Aorta (tissue), 5 donors: ENCODE measurements at places on chromosomes 4 and X. TPM values are rescaled to one million over a fixed set of nuclear protein-coding genes. Genes with fewer than 3 reads are reported as not detected.
A peak's percentile ranks its signal among the peaks of the same experiment; 100 is the strongest.

GRCh38 chrX:109840585-109840984 lies 107.5 kb upstream of the ACSL4 start:
- H3K4me1 ChIP-seq: peaks cover 3% of the 10 kb centered on the region
- no peaks in the 10 kb centered on the region for H3K27me3 ChIP-seq
- no peaks in the 10 kb centered on the region for H3K36me3 ChIP-seq
- no peak overlapping the region for H3K27ac ChIP-seq

DNA sequence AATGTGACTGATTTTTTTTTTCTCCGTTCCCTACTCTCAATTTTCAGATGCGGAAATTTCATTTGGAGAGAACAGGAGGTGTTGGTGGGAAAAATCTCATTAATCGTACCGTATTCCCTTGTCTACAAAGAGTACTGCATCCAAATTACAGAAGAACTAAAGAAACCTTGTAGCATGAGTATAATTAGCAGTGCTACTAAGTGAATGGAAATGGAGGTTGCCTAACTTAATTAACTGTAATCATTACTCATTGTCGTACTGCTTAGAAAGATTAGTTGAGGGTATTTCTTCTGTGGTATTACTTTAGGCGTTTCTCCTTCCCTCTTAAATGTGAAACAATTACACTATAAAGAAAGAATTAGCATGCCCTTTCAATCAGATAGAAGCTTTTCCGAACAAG lies 81.7 kb downstream of the DMD start:
- H3K27me3 ChIP-seq: no peaks in the 10 kb centered on the region
- DNase-seq: no peak
- no peaks in the 10 kb centered on the region for H3K36me3 ChIP-seq
- H3K4me1 ChIP-seq: peaks cover 2% of the 10 kb centered on the region
- no peak overlapping the region for H3K4me3 ChIP-seq

GRCh38 chrX:85499400-85499799 lies 119.9 kb upstream of the POF1B start:
- H3K4me1 ChIP-seq: no peaks in the 10 kb centered on the region
- no peaks in the 10 kb centered on the region for H3K36me3 ChIP-seq
- no peaks in the 10 kb centered on the region for H3K27me3 ChIP-seq
- H3K27ac ChIP-seq: no peak overlapping the region
- H3K4me3 ChIP-seq: no peak overlapping the region

DNA sequence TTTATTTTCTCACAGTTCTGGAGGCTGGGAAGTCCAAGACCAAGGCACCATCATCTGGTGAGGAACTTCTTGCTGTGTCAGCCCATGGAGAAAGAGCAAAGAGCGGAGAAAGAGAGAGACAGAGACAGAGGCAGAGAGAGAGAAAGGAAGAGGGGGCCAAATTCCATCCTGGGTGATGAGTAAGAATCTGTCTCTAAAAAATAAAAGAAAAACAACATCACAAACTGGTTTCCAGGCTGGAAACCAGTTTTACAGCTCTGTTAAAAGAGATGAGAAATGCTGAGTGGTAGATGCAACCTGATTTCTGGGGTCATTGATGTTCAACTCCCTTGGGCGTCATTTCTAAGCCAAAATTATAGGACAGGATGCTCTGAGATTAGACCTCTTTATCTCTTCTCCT lies 72.9 kb downstream of the SHOX start:
- H3K27ac ChIP-seq: no peak overlapping the region
- H3K4me3 ChIP-seq: no peak overlapping the region
- no peaks in the 10 kb centered on the region for H3K36me3 ChIP-seq

GRCh38 chr4:128854433-128854832 lies 44.9 kb downstream of the JADE1 start:
- H3K4me3 ChIP-seq: no peak overlapping the region
- H3K27me3 ChIP-seq: no peaks in the 10 kb centered on the region
- no peak overlapping the region for H3K27ac ChIP-seq
- no peaks in the 10 kb centered on the region for H3K4me1 ChIP-seq
- H3K36me3 ChIP-seq: peaks cover 1% of the 10 kb centered on the region
- no peak for DNase-seq

DNA sequence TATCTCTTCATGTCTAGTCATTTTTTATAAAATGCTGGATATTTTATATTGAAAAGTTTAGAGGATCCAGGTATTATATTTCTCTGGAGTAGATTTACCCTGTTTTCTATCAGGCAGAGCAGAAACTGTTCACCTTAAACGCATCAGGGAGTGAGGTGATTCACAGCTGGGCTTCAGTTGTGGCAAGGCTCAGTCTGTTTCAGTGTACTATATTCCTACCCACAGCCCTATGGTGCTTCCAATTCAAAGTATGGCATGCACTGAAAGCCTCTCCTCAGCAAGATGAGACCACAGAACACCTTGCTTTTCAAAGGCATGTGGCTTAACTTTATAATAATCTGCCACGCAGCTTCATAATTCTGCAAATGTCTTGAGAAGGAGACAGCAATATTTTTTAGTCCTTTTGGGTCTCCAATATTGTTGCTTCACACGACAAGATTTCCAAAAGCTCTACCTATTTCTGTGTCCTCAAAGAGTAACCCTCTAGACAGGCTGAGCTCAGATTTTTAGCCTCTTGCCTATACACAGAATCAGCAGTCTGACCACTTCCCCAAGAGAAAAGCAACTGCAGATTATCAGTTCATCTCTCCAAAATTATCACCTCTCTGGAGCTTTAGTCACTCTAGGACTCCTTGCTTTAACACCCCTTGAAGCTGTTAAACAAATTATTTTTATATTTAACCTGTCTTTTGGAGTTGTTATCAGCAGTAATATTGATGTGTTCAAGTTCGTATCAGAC lies 24.4 kb downstream of the PRDM5 start:
- H3K4me3 ChIP-seq: no peak overlapping the region
- no peak for DNase-seq
- H3K4me1 ChIP-seq: no peaks in the 10 kb centered on the region
- H3K27ac ChIP-seq: no peak overlapping the region
- no peaks in the 10 kb centered on the region for H3K27me3 ChIP-seq

Gene TCEAL2
- total RNA-seq: 21.4 TPM

GRCh38 chr4:83629945-83630721 lies 94.2 kb downstream of the GPAT3 start:
- no peaks in the 10 kb centered on the region for H3K4me1 ChIP-seq
- H3K27ac ChIP-seq: no peak overlapping the region
- H3K36me3 ChIP-seq: no peaks in the 10 kb centered on the region

Gene SEPSECS
- total RNA-seq: 5.6 TPM

GRCh38 chr4:82437285-82438005 lies 7.1 kb downstream of the ENOPH1 start:
- H3K27me3 ChIP-seq: no peaks in the 10 kb centered on the region
- no peaks in the 10 kb centered on the region for H3K36me3 ChIP-seq
- H3K4me1 ChIP-seq: no peaks in the 10 kb centered on the region
- no peak overlapping the region for H3K4me3 ChIP-seq

DNA sequence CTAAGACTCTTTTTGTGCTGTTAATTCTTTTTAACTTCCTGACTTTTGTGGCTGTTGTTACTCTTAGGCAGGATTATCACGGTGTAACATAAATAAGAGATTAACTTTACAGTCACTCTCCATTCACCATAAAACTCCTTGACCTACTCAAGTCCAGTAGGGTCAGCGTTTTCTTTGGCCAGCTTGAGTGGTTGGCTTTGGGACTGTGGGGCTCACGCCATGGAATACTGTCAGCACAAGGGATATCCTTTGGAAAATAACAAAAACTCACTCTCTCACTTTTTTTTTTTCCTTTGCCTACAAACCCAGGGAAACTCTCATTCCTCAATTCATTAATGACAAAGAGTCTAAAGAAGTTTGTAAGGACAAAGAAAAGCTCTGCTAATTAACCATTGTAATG lies 89.4 kb upstream of the TLL1 start:
- no peak for DNase-seq
- H3K4me1 ChIP-seq: peaks cover 2% of the 10 kb centered on the region
- no peaks in the 10 kb centered on the region for H3K36me3 ChIP-seq
- peaks cover 1% of the 10 kb centered on the region for H3K27me3 ChIP-seq

- H3K4me1 ChIP-seq: no peaks in the 10 kb centered on the region
- H3K36me3 ChIP-seq: no peaks in the 10 kb centered on the region
- no peak overlapping the region for H3K27ac ChIP-seq
Observed at GRCh38 chr4:183449193-183449882, 4.9 kb downstream of the CDKN2AIP start.

Gene FAM9C
- total RNA-seq: not detected

Gene CT45A1
- total RNA-seq: not detected

DNA sequence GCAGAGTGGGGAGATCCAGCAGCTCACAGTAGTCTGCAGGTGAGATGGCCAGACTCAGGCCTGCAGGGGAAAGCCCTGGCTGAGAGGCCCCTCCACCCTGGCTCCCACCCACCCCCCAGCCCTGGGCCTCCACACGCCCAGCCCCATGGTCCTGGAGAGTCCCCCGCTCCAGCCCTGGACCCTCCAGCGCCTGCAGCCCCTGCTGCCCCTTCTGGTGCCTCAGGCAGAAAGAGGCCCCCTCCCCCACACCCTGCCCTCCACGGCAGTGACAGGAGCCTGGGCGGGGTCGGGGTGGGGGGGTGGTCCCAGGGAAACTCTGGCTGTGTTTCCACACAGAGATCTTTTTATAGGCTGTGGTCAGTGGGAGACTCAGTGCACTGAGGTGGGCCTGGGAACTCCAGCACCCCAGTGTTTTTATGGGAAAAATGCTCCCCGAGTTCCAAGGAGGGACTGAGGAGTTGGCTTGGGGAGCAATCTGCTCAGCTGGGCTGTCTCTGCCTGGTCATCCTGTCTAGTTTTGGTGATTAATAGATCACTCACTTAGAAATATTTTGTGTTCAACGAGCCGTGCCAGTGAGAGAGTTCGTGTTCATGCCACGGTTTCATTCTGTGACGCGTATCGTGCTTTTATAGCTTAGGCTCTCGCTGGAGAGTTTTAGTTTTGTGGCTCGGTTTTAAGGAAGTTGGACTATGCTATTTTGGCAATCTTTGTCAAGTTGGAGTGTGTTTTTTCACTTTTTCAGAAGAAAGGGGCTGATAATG lies 53.1 kb upstream of the HGFAC start:
- H3K36me3 ChIP-seq: no peaks in the 10 kb centered on the region
- no peak for DNase-seq
- no peak overlapping the region for H3K4me3 ChIP-seq
- no peaks in the 10 kb centered on the region for H3K27me3 ChIP-seq
- H3K27ac ChIP-seq: peak overlapping the region; percentile 72
- H3K4me1 ChIP-seq: no peaks in the 10 kb centered on the region

DNA sequence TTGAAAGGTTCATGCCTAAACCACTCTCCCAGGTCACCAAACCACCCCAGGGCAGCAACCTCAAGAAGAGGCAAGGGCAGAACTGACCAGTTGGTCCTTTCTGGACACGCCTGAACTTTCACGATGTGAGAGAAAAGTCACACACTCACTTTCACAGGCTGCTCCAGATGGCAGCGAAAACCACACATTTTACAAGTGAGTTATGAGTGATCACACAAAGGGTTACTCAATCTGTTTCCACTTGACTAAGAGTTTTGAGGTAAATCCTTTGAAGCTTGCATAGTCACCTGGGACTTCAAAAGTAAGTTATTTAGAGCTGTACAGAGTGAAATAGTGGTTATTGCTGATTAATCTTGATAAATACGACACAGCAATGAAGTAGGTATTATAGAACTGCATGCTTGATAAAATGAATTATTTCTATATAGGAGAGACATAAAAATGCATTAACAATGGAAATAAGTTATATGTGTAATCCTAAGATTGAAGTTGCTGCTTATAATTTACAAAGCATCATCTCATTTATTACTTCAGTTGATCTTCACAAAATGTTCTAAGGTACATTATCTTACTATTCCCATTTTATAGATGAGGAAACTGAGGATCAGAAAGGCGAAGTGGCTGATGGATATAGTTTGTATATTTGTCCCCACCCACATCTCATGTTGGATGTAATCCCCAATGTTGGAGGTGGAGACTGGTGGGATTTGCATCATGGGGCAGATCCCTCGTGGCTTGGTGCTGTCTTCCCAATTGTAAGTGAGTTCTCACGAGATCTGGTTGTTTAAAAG lies 103.0 kb upstream of the KLF3 start:
- no peaks in the 10 kb centered on the region for H3K27me3 ChIP-seq
- peaks cover 2% of the 10 kb centered on the region for H3K4me1 ChIP-seq

- peaks cover 2% of the 10 kb centered on the region for H3K27me3 ChIP-seq
- H3K36me3 ChIP-seq: no peaks in the 10 kb centered on the region
- no peaks in the 10 kb centered on the region for H3K4me1 ChIP-seq
- H3K27ac ChIP-seq: no peak overlapping the region
- DNase-seq: no peak
Observed at GRCh38 chr4:108181704-108182103, 13.0 kb upstream of the LEF1 start.

Gene ZBTB33
- 7.9 TPM for total RNA-seq
